GM04503 (cell line): ENCODE measurements at places on chromosomes 7 and 10.

- DNase-seq: no peak
These were observed 345.0 kb downstream of the REEP3 start for GRCh38 chr10:63866075-63866746.

DNA sequence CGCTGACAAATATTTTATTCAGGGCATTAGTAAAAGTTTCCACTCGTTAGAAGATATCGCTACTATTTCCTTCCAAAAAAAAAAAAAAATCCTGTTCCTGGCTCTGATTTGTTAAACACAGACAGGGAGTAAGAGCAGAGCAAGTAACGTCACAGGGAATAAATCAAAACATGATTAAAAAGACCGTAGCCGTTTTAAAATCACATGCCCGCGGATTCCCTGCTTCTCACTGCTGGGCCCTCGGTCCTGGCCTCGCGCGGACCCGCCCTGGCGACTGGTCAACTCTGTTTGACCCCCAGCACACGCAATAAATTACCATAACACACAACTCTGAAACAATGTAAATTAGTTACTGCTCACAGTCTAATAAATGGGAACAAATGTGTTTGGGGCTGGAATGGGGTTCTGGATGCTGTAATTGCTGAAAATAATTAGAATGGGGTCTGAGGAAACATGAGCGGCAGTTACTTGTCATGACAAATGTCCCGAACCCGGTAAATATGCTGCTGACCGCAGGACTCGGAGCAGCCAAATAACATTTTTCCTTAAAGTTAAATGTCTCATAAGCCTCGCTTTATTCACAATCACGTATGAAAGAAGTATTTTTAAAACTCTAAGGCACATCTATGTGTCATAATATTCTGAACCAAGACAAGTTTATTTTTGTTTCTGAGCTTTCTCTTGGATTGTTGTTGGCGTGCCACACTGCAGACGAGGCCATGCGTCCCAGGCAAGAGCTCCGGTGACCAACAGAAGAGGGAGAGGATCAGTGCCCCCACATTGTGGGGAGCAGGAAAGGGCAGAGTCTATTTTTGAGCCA is 17.9 kb downstream of the EBF3 start:
- no peak for DNase-seq

DNA sequence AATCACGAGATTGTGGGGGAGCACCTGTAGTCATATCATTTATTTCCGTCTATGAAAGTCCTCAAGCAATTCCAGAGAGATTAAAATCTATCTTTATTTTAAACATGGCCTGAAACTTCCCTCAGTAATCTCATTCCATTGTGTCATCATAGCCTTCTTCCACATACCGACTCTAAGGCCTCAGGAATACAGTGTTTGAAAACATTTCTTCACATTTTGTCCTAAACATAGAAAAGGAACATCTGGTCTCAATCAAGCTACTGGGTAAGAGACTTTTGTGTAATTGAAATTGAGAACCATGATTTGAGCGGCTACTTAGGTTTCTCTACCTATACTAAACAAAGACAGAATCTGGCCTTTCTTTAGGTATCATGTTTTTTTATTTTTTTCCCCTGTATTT is 78.0 kb upstream of the ELMO1 start:
- no peak for DNase-seq

- no peak for DNase-seq
These were observed 288.2 kb downstream of the IPMK start for GRCh38 chr10:57979491-57979890.

GRCh38 chr7:36264123-36264801 is 111.2 kb downstream of the EEPD1 start:
- no peak for DNase-seq

DNA sequence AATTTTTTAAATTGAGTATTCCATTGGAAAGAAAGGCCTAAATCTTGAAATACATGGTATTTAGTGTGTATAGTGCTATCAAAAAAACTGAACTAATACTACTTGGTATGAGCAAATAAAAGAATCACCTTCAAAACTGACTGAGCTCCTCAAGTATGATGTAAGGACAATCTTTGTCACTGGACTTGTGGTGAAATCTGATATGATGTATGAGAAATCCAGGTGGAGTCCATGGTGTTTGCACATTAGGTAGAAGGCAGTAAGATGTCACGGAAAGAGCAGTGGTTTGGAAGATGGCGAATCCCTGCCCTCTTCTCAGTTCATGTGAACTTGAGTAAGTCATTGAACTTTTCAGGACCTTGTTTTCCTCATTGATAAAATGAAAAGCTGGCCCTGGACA is 62.1 kb upstream of the COL1A2 start:
- DNase-seq: no peak

- DNase-seq: no peak
These were observed 280.0 kb upstream of the GNAI1 start for GRCh38 chr7:79854621-79855020.

- DNase-seq: peak; percentile 37
These were observed 65.2 kb downstream of the AOAH start for GRCh38 chr7:36659172-36659516.

- no peak for DNase-seq
These were observed 181.9 kb downstream of the DGKI start for GRCh38 chr7:137664846-137665245.

- no peak for DNase-seq
These were observed 26.3 kb downstream of the CREM start for GRCh38 chr10:35152992-35153391.

DNA sequence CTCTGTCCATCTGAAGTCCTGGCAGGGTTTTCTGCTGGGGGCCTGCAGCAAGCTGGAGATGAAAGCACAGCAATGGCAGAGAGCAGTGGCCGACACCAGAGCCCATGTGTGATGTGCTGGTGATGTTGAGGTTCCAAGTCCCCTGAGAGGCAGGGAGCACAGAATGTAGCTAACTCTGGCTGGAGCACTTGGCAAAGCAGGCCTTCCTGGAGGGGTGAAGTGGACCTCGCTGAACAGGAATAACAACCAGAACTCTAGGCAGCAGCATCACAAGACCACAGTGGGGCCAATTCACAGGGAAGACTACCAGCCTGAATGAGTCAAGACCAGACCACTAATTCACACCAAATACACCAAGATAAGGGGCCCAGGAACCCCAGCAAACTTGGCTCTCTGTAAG is 22.8 kb upstream of the MSMB start:
- DNase-seq: no peak

DNA sequence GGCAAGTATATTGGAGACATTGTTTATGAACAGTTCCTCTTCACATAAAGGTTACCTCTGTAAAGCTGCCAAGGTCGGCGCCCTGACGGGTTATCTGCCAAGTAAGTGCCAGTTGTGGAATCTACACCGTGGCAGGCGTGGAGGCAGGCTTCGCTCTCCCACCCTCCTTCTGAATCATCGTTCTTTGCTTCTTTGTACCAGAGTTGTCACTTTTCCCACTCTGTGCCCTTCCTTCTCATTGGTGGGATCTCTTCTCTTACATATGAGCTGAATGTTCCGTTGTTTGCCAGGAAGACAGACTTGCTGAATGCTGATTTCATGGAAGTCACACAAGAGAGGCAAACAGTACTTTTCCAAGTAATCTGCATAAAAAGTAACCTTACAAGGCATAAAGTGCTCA is 40.6 kb upstream of the PTPRZ1 start:
- DNase-seq: no peak

DNA sequence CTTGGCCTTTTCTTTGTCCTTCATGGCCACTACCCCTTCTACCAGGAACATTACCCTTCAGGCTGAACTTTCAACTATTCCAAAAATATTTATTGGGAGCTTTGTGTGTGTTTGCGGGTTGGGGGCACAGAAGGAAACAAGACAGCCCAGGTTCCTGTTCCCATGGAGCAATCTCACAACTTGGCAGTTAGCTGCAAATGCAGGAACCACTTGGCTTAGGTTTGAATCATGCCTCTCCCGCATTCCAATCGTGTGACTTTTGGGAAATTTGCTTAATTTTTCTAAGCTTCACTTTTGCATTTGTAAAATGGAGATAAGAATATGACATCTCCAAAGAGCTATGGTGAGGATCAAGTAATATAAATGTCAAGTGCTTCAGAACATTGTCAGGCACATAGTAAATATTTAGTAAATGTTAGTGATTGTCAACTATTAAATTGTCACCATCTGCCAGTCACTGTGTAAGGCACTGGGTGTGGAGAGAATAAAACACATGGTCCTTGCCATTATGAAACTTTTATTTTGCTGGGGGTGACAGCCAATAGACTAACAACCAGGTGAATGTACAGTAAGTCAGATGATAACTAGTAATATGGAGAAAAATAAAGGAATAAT is 277.1 kb downstream of the SNX13 start:
- DNase-seq: peak; percentile 87

DNA sequence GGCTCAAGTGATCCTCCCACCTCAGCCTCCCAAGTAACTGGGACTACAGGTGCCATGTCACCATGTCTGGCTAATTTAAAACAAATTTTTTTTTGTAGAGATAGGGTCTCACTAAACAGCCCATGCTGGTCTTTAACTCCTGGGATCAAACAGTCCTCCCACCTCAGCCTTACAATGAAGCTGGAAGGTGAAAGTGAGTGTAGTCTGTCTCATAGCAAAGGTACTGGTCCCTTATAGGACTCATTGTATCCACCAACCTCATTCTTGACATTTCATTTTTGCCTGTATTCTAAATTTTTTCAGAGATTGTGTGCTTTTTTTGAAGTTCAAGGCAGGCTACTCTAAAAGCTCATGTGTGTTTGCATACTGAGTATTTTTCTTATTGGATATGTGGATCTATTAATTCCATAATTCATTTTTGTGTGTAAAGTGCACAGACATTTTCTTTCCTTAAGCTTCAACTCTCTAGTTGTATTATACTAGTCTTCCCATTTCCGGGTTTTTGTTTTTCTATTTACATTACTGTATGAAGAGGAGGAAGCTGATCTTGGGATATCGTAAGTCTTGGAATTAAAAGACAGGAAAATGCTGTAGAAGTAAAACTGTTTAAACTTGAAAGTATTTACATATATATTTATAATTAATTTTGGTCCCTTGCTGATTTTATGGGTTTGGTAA is 13.3 kb downstream of the KMT2E start:
- DNase-seq: no peak

- no peak for DNase-seq
These were observed 37.8 kb downstream of the HIPK2 start for GRCh38 chr7:139739863-139740597.

GRCh38 chr10:31645786-31646185 is 282.8 kb downstream of the ARHGAP12 start:
- no peak for DNase-seq

GRCh38 chr7:15821484-15822427 is 135.3 kb upstream of the MEOX2 start:
- no peak for DNase-seq

DNA sequence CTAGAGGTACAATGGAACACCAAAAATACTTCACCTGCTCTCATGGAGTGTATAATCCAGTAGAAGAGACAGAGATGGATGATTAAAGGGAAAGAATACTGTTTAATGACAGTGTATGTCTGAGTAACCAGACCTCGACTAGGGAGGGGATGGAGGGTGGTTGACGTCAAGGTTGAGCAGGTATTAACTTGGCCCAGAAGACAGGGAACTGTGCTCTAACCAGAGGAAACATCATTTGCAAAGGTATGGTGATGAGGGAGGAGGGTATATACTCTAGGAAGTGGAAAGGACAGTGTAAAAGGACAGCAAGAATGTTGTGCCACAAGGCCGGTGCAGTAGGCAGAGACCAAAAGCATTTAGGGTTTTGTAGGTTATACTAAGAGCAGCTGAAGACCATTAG is 2.9 kb downstream of the MIOS start:
- DNase-seq: no peak

- no peak for DNase-seq
These were observed 173.4 kb upstream of the KLF14 start for GRCh38 chr7:130907439-130907838.

DNA sequence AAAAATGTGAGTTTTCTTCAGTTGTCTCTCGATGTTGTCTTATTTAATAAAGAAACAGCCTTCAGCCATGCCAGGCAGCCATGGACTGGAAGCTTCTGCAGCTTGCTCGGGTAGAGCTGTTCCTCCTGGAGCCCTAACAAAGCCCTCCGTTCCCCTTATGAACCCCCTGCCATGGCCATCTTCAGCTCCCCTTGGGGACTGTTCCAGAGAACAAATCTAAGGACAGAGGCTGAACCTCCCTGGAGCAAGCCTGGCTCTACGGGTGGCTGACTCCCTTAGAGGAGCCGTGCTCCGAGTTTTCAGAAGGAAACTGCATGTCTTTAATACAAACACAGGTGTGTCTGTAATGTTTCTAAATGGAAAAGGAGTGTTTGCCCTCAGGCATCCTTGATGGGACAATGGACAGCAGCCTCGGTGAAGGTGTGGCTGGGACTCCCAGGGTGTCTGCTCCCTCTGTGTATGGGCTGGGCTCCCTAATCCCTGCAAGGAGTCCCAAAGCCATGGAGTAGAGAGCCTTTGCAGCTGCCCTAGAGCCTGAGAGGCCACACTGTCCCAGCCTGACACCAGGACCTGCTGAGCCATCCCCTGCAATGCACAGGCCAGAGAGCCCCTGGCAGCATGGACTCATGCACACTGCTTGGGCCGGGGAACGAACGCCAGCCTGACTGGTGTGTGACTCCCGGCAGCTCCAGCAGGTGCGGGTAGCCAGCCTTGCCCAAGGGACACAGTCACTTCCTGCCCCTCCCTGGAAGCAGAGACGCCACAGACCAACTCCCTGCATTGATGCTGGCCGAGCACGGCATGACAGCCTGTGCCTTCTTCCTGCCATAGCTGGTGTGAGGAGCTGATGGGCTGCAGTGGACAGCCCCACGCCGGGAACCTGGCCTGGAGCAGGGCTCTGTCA is 381.8 kb downstream of the TCERG1L start:
- no peak for DNase-seq

DNA sequence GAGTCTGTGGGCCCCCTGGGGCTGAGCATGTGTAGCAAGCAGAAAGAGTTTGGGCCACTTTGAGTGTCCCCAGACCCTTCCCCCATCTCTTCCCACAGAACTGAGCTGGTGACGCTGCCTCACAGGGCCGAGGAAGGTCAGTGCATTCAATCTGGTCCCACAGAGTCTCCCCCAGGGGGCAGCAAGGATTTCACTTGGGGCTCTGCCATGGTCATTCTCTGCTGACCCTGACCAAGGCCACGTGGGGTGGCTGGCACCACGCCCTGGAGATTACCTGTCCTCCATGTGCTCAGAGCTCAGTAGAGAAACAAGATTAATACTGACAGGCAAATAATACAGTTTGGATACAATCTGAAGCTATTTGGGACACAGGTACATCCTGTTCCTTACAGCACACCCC is 30.2 kb downstream of the ADRA2A start:
- DNase-seq: no peak

GRCh38 chr10:62755662-62756653 is 48.6 kb upstream of the ADO start:
- no peak for DNase-seq

GRCh38 chr7:1466524-1467271 is 7.4 kb upstream of the MICALL2 start:
- no peak for DNase-seq

- no peak for DNase-seq
These were observed 98.4 kb downstream of the LYZL1 start for GRCh38 chr10:29387269-29387668.

- no peak for DNase-seq
These were observed 16.3 kb upstream of the HPS1 start for GRCh38 chr10:98463016-98463415.
